ENCODE measurements at places on chromosomes 4 and X.
A peak's percentile ranks its signal among the peaks of the same experiment; 100 is the strongest.

- DNase-seq, result no peak
Measured at GRCh38 chr4:39498727-39499020, 28.6 kb downstream of the UGDH start.

- DNase-seq, result peak; percentile 97
Measured at GRCh38 chrX:54357414-54358377, at the start of gene WNK3. Gene WNK3 (minus strand): TSS chrX:54358046.

- DNase-seq, result no peak
Measured at GRCh38 chrX:140318296-140318695, 186.6 kb downstream of the SOX3 start.

GRCh38 chr4:25489253-25489797 lies 112.3 kb downstream of the ANAPC4 start:
- no peak for DNase-seq

DNA sequence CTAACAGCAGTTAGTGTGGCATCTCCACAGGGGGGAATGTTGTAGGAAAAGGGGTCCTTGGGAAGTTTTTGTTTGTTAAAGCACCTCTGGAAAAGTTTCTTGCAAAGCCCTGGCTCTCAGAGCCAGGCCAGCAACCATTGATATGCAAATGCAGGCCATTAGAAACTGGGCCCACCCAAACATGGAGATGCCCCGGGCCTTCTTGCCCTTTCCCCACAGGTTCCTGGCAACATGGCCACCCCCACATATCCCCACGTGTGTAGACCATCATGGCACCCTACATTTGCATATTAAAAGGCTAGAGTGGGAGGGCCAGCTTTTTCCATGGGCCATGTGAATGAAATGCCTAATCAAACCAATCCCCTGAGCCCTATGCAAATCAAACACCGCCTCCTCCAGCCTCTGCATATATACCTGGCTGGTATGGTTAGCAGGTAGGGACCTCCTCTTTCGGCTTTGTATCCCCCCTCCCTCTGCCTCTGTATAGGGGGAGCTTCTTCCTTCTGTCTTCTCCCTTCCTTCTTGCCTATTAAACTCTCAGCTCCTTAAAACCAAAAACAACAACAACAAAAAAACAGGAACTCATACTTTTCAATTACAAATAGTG lies 44.0 kb upstream of the ZCCHC13 start:
- DNase-seq, result peak; percentile 96
